H9 (cell line): ENCODE measurements at places on chromosomes 7 and 10. TPM values are rescaled to one million over a fixed set of nuclear protein-coding genes. Genes with fewer than 3 reads are reported as not detected.

DNA sequence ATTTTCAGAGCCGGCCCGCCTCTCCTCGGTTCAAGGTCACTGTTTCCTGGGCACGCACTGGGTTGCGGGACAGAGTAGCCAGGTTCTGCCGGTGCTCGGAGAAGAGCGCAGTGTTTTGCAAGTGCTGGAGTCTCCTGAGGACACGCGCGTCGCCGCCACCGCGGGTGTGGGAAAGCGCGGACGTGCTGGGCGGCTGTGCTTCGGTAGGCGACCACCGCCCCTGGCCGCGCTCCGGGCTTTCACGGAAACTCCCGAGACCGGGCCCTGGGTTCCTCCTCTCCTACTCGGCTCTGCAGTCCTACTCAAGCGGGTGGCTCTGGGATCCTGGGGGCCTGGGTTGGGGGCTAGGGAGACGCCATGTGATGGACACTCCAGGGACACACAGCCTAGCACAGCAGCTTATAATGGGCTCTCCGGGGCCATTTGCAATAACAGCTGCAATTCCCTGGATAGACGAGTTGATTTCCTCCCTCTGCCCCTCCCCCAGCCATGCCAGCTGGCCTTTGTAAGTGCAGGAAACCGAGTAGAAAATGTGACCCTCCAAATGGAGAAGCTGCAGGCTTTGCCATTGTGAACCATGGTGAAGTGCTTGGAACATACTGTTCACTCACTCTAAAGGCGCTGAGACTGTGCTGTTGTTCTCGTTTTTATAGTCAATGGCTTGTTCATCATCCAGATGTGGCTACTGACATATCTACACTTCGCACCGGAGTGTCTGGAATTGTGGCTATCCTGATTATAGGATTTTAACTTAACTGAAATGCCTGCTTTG lies 2.1 kb downstream of the FRAT1 start:
- DNase-seq, result peak; percentile 64
- H3K4me1 ChIP-seq, result peaks cover 3% of the 10 kb centered on the region; the same call in 1 of the 2 replicates
- peaks cover 9% of the 10 kb centered on the region; the same call in 1 of the 2 replicates for H3K27me3 ChIP-seq
- H3K27ac ChIP-seq, result no peak overlapping the region
- no peaks in the 10 kb centered on the region for H3K36me3 ChIP-seq

- no peak overlapping the region for H3K4me3 ChIP-seq
- no peaks in the 10 kb centered on the region for H3K36me3 ChIP-seq
- H3K4me1 ChIP-seq, result no peaks in the 10 kb centered on the region
- no peak for DNase-seq
- H3K27me3 ChIP-seq, result no peaks in the 10 kb centered on the region
These were observed 106.7 kb upstream of the ITGB1 start for GRCh38 chr10:33064706-33065105.

- no peak overlapping the region for H3K4me3 ChIP-seq
- no peak overlapping the region for H3K27ac ChIP-seq
- no peaks in the 10 kb centered on the region; the same call in 1 of the 2 replicates for H3K4me1 ChIP-seq
- no peaks in the 10 kb centered on the region for H3K27me3 ChIP-seq
- H3K36me3 ChIP-seq, result no peaks in the 10 kb centered on the region
These were observed 44.4 kb downstream of the MCU start for GRCh38 chr10:72736176-72736827.

DNA sequence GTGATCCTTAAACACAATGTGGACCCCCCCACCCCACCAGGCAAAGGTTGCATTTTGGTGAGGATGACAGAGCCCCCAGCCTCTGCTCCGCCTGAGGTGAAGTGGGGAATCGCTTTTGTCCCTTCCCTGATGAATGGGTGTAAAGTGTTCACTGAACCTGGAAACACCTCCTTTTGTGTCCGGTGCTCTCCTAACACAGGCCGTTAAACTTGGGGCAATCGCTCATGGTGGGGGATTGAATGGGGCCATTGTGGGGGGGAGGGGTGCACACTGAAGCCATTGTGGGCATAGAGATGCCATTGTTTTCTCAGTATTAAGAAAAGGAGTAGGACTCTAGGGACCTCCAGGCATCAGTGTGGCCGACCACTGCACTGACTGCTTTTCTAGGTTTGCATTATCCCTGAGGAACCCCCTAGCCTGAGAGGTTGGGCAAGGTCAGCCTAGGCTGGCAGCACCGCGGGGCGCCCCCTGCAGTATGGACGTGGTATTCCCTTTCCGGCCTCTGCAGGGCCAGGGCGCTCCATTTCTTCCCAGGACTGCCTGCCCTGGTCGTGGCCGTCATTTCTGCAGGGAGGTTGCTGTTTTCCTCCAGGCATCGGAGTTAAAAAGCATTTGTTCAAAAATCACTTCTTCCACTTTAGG lies 158.3 kb downstream of the TCF7L2 start:
- H3K4me3 ChIP-seq, result no peak overlapping the region
- DNase-seq, result peak; percentile 88
- H3K27ac ChIP-seq, result no peak overlapping the region

The LIPF gene
- not detected in 2 replicates for total RNA-seq

The SPDYE2 gene
- not detected in 2 replicates for total RNA-seq

GRCh38 chr10:68235581-68235980 lies 3.7 kb upstream of the ATOH7 start:
- H3K4me1 ChIP-seq, result no peaks in the 10 kb centered on the region; the same call in 1 of the 2 replicates
- no peak overlapping the region for H3K4me3 ChIP-seq
- no peaks in the 10 kb centered on the region; the same call in 1 of the 2 replicates for H3K27me3 ChIP-seq
- no peaks in the 10 kb centered on the region for H3K36me3 ChIP-seq
- no peak for DNase-seq

- H3K4me1 ChIP-seq, result no peaks in the 10 kb centered on the region
- DNase-seq, result no peak
- no peaks in the 10 kb centered on the region for H3K27me3 ChIP-seq
- no peak overlapping the region for H3K27ac ChIP-seq
- H3K36me3 ChIP-seq, result no peaks in the 10 kb centered on the region
- H3K4me3 ChIP-seq, result no peak overlapping the region
These were observed 270.1 kb downstream of the PRKG1 start for GRCh38 chr10:51344371-51344770.

DNA sequence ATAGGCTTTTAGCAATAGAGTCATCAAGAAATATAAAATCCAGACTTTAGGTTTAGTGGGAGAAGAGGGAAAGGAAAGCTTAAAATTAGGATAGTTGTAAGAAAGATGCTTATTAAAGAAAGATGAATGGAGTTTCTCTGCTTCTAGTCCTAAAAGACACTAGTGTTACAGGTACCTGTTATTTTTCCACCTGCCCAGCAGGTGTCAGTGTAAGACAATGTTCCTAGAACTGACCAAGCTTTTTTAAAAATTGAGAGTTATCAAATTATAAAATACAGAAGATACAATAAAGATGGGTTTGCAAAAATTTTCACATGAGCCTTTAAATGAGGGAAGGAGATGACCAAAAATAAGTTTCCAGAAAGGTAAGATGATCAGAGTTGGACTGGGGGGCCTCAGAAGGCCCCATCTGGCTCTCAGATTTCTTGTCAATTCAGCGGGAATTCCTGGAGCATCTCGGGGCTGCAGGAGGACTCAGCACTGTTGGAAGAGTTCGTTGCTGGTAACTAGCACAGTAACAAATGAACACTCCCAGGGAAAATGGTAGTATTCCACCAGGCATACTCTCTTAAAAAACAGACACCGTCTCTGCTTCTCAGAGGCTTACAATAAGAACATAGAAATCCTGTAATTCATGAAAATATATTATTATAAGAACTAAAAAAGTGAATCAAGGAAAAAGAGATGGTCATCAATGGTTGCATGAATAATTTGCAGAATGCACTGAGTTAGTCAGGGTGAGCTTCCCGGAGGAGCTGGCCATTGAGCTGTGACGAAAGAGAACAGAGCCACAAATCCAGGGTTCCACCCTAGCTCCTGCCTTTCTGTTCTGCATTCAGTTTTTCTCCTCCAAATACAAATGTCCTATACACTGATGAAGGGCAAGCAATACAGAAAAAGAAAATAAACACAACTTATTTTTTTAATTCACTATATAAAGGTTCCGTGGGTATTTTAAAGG lies 71.8 kb upstream of the PIK3CG start:
- H3K27me3 ChIP-seq, result no peaks in the 10 kb centered on the region
- no peak for DNase-seq
- H3K4me3 ChIP-seq, result no peak overlapping the region
- peaks cover 14% of the 10 kb centered on the region for H3K36me3 ChIP-seq
- no peaks in the 10 kb centered on the region for H3K4me1 ChIP-seq

The SEMA4G gene
- total RNA-seq, result 8.1 and 8.5 TPM in 2 replicates

GRCh38 chr7:125480762-125481161 lies 551.1 kb upstream of the POT1 start:
- H3K4me1 ChIP-seq, result no peaks in the 10 kb centered on the region
- no peak overlapping the region for H3K27ac ChIP-seq
- H3K4me3 ChIP-seq, result no peak overlapping the region
- H3K27me3 ChIP-seq, result no peaks in the 10 kb centered on the region

The CADPS2 gene
- total RNA-seq, result 7.1 and 8.1 TPM in 2 replicates

The C10orf62 gene
- total RNA-seq, result 0.31 TPM in 1 of 2 replicates, not detected in the other

DNA sequence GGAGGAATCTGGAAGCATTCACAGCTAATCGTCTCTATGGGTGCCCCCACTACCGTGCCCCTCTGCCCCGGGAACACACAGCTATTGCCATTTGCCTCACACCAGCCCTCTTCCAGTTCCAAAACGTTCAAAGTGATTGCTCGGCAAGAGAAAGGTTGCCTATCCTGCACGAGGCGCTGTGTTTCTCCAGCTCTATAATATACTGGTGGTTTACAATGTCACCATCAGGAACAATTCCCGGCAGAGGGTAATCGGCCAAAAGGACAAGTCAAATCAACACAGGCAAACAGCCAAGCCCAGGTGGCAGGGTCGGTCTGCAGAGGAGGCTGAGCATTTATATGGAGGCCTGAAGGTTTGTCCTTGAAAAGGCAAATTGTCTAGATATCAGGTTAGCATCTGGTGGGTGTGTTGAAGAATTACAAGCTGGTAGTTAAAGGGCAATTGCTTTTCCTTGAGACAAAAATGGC lies 29.2 kb upstream of the TNS3 start:
- no peak overlapping the region for H3K27ac ChIP-seq
- no peak overlapping the region for H3K4me3 ChIP-seq
- no peaks in the 10 kb centered on the region for H3K36me3 ChIP-seq
- no peak for DNase-seq

DNA sequence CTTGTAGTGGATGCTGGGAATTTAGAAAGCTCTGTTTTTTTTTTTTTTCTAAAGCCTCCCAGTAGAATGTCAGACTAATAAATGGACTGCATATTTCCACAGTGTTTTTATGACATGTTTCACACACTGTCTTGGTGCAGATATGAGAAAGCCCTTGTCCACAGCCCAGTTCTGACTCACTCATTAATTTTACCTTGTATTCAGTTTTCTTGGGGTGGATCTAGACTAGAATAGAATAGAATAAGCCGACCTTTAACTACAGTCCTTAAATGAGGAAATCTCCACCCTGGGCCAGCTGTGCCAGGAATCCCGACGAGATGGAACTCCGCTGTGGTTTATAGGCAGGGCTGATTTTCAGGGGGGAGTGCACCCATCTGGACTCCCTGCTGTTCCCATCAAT lies 274.7 kb downstream of the NRG3 start:
- no peak for DNase-seq
- H3K4me3 ChIP-seq, result no peak overlapping the region
- no peaks in the 10 kb centered on the region for H3K36me3 ChIP-seq
- no peaks in the 10 kb centered on the region for H3K4me1 ChIP-seq
- H3K27ac ChIP-seq, result no peak overlapping the region

The TRPV5 gene
- total RNA-seq, result not detected in 2 replicates

- peaks cover 4% of the 10 kb centered on the region for H3K36me3 ChIP-seq
- no peak overlapping the region for H3K27ac ChIP-seq
- no peak for DNase-seq
- H3K27me3 ChIP-seq, result no peaks in the 10 kb centered on the region
- no peaks in the 10 kb centered on the region for H3K4me1 ChIP-seq
These were observed 38.2 kb downstream of the ZNF467 start for GRCh38 chr7:149735181-149735602.

DNA sequence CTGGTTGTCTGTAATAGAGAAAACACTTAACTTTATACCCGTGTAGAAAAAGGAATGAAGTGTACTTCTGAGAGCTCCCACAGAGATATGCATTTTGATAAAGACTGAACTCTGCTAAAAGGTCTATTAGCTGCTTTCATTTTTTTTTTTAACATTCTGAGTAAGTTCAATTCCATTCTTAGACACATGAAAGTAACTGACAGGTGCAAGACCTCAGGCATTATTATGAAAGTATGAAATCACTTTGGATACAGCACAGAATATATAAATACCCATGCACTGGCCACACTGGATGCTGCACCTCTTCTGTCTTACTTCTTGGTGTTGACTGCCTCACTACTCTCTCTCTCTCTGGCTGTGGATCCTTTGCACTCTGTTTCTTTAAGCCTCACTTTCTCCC lies 46.2 kb downstream of the VWDE start:
- DNase-seq, result no peak
- peaks cover 60% of the 10 kb centered on the region for H3K36me3 ChIP-seq
- H3K27me3 ChIP-seq, result no peaks in the 10 kb centered on the region
- H3K4me1 ChIP-seq, result no peaks in the 10 kb centered on the region
- no peak overlapping the region for H3K27ac ChIP-seq

GRCh38 chr7:118214833-118215182 lies 9.7 kb upstream of the ANKRD7 start:
- H3K27ac ChIP-seq, result no peak overlapping the region
- H3K4me1 ChIP-seq, result no peaks in the 10 kb centered on the region
- H3K27me3 ChIP-seq, result no peaks in the 10 kb centered on the region

The CHAT gene
- not detected in 2 replicates for total RNA-seq

DNA sequence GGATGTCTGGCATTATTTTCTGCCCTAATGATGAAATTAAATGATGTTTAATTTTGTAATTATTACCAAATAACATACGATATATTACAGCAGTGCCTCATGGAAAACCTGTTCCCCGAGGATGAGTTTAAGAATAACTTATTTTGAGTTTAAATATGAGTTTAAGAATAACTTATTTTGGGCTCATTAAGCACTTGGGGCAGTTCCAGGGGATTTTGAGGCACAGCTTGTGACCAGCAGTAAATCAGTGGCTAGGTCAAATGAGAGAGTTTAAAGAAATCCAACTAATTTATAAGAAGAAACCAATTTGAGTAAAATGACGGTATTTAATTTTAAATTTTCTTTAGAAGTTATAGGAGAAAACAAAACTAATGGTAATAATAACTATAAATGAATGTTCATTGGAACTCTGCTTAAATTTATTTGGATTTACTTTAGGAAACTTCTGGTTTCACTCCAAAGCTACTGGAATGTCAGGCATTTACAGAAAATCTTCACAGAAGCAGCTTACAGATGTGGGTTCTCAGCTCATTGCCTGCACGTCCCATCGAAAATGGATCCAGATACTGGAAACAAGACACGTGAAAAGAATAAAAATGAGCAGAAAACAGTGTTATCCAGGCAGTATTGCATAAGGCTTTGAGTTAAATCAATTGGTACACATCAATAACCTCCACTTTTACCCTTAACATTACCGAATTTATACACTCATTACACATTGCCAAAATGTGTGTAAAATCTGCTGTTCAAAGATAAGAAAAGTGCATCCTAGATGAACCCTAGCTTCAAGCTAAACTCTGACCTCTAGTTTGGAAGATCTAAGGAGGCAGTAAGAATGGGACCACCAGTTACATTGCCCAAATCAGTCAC lies 784.5 kb upstream of the IGFBP3 start:
- H3K36me3 ChIP-seq, result peaks cover 4% of the 10 kb centered on the region; the same call in 1 of the 2 replicates
- no peaks in the 10 kb centered on the region; the same call in 1 of the 2 replicates for H3K4me1 ChIP-seq
- H3K27ac ChIP-seq, result no peak overlapping the region
- DNase-seq, result no peak
- H3K27me3 ChIP-seq, result no peaks in the 10 kb centered on the region

- H3K4me1 ChIP-seq, result peaks cover 2% of the 10 kb centered on the region; the same call in 1 of the 2 replicates
- DNase-seq, result no peak
- H3K27ac ChIP-seq, result no peak overlapping the region
These were observed 265.6 kb downstream of the PHF14 start for GRCh38 chr7:11239316-11239715.
